ENCODE measurements at places on chromosomes 1 and 21.

GRCh38 chr1:171484760-171485374, 463 bp upstream of the PRRC2C start:
- no peak for DNase-seq

- no peak for DNase-seq
These were observed 25.7 kb upstream of the GNG4 start for GRCh38 chr1:235675152-235675890.

DNA sequence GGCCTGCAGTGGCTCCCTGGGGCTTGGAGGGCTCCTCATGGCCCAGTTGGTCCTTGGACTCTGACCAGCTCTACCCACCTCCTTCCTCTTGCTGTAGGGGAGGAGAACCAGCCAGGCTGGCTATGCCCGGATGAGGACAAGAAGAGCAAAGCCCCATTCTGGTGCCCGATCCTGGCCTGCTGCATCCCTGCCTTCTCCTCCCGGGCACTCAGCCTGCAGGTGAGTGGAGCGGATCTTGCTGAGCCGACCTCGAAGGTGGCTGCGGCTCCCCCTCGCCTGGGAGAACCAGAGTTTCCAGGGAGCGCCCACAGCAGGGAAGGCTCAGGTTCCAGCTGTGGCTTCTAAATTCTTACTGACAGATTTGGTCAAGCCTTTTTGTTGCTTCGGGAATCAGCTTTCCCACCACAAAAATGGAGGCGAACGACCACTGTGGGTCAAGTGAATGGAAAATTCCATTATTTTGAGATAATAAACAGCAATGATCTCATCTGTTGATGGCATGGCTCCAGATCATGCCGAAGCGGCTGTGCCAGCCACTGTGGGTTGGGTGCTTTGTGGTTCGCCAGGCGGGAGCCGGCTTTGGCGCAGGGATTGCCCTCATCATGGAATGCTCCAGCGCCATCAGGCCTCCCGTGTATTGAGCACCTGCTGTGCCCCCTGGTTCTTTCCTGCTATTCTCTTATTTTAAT, 106.5 kb upstream of the ACTL8 start:
- no peak for DNase-seq

DNA sequence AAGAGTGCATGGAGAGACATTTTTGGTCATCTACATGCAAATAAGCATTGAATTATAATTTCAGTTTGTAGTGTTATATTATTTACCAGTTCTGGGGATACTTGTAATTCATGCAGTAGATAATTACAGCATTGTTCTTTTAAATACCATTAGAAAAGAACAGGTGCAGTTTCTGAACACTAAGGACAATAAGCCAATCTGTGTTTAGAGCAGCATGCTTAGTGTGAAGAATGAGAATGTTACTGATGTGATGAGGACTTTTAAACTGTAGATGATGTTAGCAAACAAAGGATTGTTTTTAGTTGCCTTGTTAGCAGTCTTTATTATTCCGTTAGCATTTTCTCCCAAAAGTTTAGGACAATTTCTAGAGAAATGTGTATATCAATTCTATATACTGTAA, 348.3 kb downstream of the BRINP3 start:
- no peak for DNase-seq

DNA sequence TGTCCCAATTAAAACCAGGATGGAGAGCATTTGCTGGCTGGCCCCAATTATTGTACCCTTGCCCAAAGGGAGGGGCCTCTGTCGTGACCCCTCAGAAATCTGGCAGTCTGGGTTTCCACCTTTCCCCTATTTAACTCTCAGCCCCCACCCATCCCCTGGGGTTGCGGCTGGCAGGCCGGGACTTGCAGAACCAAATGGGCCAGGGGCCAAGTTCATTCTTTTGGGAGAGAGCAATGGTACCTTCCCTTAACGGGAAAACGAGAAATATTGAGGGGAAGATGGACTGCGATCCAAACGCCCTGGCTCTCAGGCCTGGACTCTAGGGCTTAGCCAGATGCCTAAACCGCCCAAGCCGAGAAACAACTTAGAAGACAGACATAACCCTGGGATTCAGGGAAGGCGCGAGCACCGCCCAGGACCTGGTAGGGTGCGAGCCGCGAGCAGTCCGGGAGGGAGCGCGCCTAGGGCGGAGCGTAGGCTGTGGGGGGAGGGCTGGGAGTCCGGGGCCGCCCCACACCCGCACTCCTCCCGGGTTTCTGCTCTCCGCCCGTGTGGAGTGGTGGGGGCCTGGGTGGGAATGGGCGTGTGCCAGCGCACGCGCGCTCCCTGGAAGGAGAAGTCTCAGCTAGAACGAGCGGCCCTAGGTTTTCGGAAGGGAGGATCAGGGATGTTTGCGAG, at the start of gene SLC27A3:
Gene SLC27A3, plus strand, starts transcription at position 628 of the 678 bp plus-strand sequence. CDS start 91 bp downstream, outside the sequence.
- DNase-seq = peak; percentile 66

- DNase-seq = peak; percentile 46
These were observed 27.8 kb upstream of the SUMO3 start for GRCh38 chr21:44845418-44846223.

DNA sequence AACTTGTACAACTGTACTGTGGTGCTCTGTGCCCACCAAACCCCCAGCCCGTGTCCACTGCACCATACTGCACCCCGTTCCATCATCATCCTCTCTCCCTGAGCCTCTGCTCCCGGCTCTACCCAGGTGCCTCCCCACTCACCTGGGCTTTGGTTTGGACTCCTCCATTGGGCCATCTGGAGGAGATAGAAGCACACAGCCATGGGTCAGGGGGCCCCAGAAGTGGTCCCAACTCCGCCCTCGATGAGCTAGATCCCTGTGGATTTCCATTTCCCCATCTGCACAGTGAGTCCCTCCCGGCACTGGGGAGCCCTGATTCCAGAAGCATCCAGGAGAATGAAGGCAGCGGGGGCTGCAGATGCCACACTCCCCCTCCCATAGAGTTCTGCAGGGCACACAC, 10.8 kb downstream of the TNNT2 start:
- DNase-seq = no peak

DNA sequence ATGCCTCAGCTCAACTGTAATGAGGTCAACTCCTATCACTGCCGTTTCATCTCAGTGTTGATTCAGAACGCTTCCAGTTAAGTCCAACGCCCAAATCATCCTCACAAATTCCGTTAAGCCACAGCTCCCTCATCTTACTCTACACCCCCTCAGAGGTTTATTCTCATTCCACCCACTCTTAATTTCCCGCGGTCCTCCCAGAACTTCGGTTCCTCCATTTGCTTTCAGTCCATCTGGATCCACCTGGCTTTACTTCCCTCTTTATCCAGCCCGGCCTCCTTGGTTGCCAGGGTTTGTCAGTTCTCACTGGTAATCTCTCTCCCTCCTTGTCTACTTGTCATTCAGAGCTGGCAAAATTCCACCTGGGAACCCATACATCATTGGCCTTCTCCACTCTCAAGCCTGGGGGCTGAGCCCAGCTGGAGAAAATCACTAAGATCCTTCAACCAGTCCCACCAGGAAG, 51.3 kb upstream of the RUNX1 start:
- no peak for DNase-seq

DNA sequence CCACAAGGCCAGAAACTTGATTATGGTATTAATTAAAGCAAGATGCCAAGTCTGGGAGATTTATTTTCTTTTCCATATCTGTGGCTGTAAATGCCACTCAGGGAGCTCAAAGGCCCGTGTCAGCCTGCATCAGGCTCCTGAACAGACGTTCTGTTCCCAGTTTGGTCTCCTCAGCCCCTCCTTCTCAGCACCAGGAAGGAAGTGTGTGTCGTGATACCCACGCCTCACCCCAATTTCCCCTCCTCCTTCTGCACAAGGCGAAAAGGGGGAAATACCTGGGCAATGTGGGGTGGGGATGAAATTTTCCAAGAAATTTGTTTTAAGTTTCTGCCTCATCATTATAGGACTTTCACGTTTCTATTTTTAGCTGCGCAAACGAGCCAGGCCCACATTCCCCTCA, 112.0 kb downstream of the SYF2 start:
- DNase-seq = no peak

- no peak for DNase-seq
These were observed 23.3 kb downstream of the STUM start for GRCh38 chr1:226571893-226572292.

DNA sequence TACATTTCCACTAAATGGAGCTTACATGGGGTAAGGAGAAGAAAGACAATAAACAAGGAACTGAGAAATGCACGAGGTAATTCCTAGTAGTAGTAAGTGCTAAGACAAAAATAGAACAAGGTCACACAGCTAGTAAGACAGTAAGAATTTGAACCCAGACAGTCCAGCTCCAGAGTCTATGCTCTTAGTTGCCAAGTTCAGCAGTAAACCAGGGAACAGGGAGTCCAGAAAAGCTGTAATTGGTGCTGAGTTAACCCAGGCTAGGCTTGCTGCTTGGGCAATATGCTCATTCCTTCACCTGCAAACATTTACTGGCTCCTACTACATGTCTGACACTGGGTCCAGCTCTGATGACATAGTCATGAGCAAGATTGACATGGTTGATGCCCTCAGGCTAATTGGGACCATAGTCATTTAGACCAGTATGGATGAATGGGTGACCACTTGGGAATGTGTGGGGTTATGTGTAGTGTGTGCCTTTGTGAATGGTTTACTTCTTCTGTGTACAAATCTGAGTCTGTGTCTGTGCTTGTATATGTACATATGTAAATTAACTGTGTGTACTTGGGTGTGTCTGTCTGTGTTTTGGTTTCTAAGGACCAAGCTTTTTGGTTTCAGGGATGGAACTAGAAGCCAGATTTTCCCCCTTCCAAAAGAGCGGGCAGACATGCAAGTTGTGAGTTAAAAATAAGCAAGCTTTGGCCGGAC, 2.0 kb downstream of the GPX7 start:
- no peak for DNase-seq

DNA sequence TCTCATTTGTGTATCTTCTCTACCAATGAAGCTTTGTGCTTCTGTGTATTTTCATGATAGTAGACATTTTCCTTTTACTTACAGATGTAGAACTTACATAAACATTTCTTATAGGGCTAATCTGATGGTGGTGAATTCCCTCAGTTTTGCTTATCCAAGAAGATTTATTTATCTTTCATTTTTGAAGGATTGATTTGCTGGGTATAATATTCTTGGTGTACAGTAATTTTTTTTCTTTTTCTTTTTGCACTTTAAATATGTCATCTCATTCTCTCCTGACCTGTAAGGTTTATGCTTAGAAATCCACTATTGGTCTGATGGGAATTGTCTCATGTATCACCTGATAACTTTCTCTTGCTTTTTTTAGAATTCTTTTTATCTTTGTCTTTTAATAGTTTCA, 127.6 kb upstream of the KCTD3 start:
- DNase-seq = no peak

- no peak for DNase-seq
These were observed 5.8 kb upstream of the CRABP2 start for GRCh38 chr1:156711011-156711817.

GRCh38 chr1:36211841-36212240, 12.4 kb upstream of the THRAP3 start:
- DNase-seq = no peak

DNA sequence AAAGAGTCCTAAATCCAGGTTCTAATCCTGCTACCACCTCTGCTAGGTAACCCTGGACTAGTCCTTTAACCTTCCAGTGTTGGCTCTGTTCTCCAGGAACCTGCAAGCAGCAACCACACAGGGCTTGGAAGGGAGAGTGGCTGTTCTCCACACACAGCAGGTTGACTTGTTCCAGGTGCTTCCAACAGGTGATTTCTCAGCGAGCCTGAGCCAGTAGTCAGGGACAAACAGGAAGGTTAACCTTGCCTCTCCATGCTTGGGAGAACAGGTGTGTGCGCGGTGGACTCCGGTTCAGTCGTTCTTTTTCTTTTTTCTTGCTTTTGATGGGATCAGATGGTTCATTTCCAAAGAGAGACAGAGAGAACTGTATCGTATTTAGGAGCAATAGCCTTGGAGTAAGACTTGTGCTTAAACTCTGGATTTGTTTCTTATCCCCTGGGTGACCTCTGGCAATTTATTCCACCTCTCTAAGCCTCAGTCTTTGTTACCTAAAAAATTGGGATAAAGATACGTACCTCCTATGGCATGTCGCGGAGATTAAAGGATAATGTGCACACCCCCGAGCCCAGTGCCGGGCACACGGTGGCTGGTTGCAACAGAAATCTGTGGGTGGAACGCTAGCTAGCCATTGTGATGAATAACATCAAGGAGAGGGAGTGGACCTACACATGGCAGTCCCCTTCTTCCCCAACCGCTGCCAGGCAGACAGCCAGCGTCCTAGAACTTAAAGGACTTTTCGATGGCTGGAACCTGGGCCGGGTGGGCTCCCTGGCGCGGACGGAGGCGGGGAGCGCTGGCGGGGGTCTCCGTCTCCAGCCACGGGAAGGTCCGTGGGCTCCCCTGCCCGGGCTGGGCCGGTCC, 583 bp upstream of the CACHD1 start:
- no peak for DNase-seq

DNA sequence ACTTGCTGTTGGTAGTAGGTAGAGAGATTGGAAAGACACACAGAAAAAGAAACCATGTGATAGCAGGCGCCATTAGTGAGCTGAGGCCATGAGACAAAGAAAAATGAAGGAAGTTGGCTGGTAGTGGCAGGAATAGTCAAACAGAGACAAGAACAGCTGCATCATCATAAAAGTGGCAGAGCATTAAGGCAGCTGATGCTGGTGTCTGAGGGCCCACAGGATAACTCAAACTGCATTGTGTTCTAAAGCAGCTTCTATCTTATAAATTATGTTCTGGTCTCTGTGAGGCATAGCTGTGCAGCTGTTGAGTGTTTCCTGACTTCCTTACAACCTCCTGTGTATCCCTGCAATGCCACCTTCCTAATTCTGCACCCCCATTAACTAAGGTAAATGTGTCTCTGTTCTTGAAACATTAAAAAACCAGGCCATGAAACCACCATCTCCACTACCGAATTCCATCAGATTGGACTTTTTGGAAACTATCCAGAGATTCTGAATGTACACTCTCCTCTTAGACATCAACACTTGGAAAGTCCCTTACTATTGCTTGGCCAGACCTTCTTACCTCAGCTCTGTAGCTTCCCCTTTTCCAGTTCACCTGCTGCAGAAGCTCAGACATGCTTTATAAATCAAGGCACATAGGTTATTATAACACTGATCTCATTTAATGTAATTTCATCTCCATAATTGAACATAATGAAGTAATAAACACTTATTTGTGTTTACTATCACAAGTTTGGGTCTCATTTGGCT, 23.4 kb upstream of the ARHGAP29 start:
- DNase-seq = no peak

- no peak for DNase-seq
These were observed 22.3 kb upstream of the SPSB1 start for GRCh38 chr1:9270290-9270883.

DNA sequence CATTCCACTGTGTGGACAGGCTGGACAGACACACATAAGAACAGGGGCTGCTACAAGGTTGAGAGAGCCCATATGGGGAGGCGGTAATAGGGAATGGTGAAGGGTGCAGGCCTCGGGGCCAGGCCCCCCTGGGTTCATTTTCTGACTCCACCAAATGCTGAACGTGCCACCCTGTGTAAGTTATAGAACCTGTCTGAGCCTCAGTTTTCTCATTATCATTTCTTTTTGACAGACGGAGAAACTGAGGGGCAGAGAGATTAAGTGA, 569.5 kb downstream of the PTPRU start:
- DNase-seq = no peak

DNA sequence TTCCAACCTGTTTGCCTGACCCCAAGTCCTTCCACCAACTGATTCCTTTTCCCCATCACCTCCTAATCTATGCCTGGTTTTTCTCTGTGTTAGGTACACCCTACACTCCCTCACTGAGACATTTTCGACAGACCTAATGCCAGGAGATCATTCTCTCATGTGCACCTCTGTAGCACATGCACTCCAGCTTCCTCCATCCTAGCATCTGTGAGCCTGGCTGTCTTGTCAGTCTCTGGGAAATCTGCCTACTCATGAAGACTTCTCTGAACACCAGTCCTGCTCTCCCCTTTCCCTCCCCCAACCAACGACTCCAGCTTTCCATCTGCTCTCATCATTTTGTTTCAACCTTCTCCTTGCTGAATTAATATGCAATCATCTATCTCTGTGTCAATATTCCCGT, 987 bp downstream of the MED8 start:
- DNase-seq = no peak

Data from mucosa of gallbladder (tissue), 1 donor.